Memory B cell (primary cell): ENCODE measurements at places on chromosomes 12 and 14.

DNA sequence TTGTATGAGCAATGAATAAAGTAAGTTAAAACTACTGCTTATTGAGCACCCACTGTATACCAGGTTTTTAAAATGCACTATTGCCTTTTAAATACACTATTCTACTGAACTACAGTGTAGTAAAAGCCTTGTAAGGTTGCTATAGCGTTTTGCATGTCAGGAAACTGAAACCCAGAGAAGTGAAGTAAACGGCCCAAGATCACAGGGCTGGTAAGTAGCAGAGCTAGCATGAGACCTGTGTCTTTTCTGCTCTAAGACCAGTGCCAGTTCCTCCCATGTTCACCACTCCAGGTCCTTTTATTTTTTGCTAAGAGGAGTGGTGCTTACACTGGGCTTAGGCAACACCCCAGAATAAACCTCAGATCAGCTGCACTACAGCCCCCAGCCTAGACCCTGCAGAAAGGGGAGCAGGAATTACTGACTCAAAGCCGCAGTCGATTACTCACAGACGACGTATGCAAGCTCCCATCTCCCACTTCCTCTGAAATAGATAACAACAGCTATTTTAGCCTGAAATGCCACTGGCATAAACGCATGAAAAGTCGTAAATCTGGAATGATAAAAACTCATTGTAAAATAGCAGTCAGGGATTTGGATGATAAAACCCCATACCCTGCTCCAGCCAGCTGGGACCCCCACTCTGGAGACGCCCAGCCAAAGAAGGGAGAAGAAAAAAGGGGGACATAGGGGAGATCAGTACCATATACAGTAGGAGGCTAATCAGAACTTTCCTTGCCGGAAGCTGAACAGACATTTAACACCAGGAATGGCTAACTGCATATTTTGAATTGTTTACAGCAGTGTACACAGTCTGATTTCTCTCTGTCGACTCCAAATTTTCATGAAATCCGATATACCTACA lies 108.3 kb downstream of the NUAK1 start:
- no peaks in the 10 kb centered on the region for H3K4me1 ChIP-seq
- DNase-seq = no peak
- H3K4me3 ChIP-seq = no peak overlapping the region
- no peaks in the 10 kb centered on the region for H3K36me3 ChIP-seq
- peaks cover 10% of the 10 kb centered on the region for H3K27me3 ChIP-seq

GRCh38 chr12:130804216-130804615 lies 34.8 kb downstream of the STX2 start:
- DNase-seq = no peak
- peaks cover 52% of the 10 kb centered on the region for H3K36me3 ChIP-seq
- no peaks in the 10 kb centered on the region for H3K4me1 ChIP-seq
- H3K4me3 ChIP-seq = no peak overlapping the region

DNA sequence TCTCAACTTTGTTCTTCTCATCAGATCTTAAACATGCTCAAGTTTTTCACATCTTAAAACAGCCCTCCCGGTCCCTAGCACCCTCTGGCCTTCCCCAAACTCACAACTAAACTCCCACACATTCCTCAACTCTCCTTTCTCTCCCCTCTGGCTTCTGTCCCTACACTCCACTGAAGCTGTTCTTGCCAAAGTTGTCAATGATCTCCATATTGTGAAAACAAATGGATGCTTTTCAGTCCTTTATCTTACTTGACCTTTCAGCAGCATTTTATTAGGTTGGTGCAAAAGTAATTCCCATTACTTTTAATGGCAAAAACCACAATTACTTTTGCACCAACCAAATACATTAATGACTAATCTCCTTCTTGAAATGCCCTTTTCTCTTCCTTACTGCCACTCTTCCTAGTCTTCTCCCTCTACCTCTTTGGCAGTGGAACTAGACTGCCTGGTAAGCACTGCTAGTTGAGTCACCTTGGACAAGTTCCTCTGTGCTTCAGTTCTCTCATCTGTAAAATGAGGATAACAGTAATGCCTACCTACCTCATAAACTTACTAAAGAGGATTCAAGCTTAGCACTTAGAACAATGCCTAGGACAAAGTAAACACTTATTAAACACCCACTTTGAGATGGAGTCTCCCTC lies 16.0 kb downstream of the CERS5 start:
- peaks cover 9% of the 10 kb centered on the region for H3K4me1 ChIP-seq
- no peaks in the 10 kb centered on the region for H3K27me3 ChIP-seq
- H3K27ac ChIP-seq = peak overlapping the region; percentile 64
- no peak overlapping the region for H3K4me3 ChIP-seq

DNA sequence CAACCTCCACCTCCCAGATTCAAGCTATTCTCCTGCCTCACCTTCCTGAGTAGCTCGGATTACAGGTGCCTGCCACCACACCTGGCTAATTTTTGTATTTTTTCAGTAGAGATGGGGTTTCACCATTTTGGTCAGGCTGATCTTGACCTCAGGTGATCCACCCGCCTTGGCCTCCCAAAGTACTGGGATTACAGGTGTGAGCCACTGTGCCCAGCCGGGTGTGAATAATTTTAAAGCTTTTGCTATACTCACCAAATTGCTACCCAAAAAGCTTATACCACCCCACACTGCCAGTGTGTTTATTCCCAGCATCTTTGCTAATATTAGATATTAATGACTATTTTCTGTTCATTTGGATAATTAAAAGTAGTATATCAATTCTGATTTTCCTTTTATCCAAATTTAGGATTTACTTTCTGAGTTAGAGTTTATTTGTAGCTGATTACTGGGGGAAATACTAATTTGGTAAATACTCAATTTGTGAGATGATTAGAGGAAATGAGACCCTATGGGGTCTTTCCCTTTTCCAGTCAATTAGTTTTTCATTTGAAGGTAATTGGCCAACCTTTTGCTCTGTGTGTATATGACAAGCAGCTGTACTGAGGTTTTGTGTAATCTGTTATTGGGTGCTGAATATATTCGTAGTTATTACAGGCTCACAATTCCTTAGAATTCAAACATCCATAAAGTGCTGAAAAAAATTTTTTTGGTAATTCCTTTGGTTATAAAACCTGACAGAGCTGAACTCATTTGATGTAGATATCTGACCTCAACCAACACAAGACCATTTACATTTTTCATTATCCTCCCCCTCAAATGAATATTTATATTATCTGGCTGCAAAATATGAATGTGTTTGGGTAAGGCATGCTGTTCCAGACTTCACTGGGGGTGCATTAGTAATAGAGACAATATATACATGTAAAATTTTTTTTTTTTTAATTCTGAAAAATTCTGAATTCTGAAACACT lies 73.6 kb downstream of the ANO6 start:
- no peak for DNase-seq
- no peak overlapping the region for H3K4me3 ChIP-seq
- peaks cover 21% of the 10 kb centered on the region for H3K4me1 ChIP-seq
- H3K27ac ChIP-seq = no peak overlapping the region
- H3K27me3 ChIP-seq = no peaks in the 10 kb centered on the region

GRCh38 chr12:43285159-43285598 lies 266.8 kb downstream of the ADAMTS20 start:
- DNase-seq = no peak
- H3K27ac ChIP-seq = no peak overlapping the region
